ENCODE measurements at places on chromosomes 6 and 20. TPM values are rescaled to one million over a fixed set of nuclear protein-coding genes. Genes with fewer than 3 reads are reported as not detected.

The CD40 gene
- 9.6 TPM for total RNA-seq

The IP6K3 gene
- total RNA-seq = 17.3 TPM

GRCh38 chr6:87806099-87806498 is 104.1 kb upstream of the AKIRIN2 start:
- DNase-seq = no peak

GRCh38 chr6:142927904-142928303 is 17.1 kb downstream of the HIVEP2 start:
- no peak for DNase-seq

- peak; percentile 73 for DNase-seq
These were observed 111.2 kb upstream of the BEND6 start for GRCh38 chr6:56843476-56844349.

The OVOL2 gene
- total RNA-seq = not detected

GRCh38 chr6:141398949-141399348 is 733.8 kb upstream of the GJE1 start:
- no peak for DNase-seq

The ZNF831 gene
- 0.47 TPM for total RNA-seq

GRCh38 chr6:125208625-125209249 is 55.2 kb downstream of the TPD52L1 start:
- no peak for DNase-seq

DNA sequence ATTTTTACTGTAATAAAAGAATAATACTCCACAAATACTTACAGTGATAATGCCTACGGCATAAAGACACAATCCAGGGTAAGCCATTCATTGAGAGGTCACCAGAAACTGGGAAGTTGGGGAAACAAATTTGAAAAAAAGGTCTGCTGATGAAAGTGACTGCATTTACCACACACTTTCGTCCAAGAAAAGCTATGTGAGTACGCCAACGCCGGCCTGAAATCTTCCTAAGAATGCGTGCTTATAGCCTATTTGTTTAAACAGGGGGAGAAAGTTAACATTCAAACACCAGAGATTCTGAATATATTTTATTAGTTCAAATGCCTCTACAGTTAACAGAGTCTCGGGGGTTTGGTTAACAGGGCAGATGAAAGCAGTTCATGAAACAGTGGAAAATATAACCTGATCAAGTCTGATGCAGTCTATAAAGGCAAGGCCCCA is 657 bp upstream of the LTV1 start:
- DNase-seq = no peak

DNA sequence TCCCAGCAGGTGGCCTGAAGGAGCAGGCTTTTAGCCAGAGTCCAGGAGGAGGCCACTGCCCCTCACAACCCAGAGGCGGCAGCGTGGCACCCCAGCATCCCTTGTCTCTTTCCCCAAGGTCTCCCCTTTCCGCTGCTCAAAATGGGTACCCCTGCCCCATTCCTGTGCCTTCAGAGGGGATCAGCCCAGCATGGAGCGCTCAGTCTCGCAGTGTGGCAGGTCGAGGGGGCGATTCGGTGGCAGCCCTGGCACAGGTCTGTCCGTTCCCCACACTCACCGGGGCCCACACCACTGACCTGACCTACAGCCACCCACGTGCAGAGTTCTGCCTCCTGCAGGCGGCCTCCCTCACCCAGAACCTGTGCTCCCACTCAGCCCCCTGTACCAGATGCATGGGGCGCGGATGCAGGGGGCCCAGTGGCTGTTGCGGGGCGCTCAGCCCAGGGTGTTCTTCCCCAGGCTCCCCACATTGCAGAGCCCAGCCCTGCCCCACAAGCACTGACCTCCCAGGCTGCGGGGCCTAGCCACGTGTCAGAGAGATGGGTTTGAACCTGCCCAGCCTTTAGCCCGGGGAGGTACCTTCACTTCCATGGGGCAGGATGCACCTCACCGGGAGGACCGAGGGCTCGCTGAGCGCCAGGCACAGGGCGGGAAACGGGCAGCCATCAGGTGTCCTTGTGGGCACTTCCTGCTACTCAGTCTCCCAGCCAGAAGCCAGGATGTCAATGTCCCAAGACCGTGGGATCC is 41.8 kb downstream of the DSTN start:
- peak; percentile 60 for DNase-seq

- no peak for DNase-seq
These were observed 2.6 kb upstream of the RPS6KA2 start for GRCh38 chr6:166629628-166630027.

The PLN gene
- total RNA-seq = 560 TPM

The TINAG gene
- total RNA-seq = 0.51 TPM

The ADGRF1 gene
- total RNA-seq = not detected

DNA sequence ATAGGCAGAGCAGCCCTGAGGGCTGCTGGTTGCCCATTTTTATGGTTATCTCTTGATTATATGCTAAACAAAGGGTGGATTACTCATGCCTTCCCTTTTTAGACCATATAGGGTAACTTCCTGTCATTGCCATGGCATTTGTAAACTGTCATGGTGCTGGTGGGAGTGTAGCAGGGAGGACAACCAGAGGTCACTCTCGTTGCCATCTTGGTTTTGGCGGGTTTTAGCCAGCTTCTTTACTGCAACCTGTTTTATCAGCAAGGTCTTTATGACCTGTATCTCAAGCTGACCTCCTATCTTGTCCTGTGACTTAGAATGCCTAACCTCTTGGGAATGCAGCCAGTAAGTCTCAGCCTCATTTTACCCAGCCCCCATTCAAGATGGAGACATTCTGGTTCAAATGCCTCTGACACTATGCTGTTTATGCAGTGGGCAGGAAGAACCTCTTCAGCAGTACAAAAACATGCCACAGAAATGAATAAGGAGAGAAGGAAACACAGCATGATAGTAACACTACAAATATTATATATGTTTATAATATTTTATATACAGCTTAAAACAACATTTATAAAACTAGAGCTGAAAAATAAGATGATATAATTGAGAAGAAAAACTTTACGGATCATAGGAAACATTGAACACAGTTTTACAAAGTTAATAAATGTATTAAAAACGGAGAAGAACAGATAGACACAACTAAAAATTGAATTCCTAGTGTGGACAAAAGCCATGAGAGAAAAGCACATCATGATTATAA is 58.9 kb upstream of the SAMD5 start:
- DNase-seq = no peak

DNA sequence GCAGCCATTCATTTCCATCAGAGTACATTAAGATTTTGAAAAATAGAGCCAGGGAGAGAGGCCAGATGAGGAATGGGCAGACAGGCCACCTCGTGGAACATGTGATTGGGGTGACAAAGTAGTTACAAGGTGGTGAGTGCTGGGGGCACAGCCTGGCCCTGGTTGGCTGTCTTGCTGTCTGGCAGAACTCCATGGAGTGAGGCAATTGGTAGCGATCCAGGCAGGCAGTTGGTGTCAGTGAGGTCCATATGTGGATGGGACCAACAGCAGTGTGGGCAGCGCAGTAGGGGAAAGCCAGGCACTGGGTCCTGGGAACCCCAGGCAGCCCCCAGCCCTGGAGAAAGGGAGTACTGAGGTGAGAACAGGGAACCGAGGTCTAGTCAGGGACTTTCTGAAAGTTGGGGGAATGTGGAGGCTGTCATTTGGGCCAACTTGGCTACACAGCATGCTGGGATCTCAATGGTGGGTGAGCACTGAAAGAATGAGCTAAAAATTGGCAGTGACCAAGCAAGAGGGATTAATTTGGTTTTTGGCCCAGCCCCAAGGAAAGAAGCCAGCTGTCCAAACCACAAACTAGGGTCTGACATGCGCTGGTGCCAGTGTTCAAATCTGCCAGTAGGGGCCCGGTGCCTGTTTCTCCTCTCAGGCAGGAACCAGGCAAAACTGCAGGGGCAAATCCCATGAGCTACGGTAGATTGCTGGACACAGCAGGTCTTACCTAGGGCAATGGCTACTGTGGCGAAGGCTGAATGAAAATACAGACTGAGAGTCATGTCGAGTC is 61.4 kb upstream of the E2F3 start:
- no peak for DNase-seq

The SOX18 gene
- 15.1 TPM for total RNA-seq

- DNase-seq = no peak
These were observed 119.6 kb upstream of the DOK5 start for GRCh38 chr20:54355631-54356280.

The BCAS4 gene
- total RNA-seq = 1.5 TPM

GRCh38 chr6:25330796-25331685 is 51.9 kb downstream of the CARMIL1 start:
- no peak for DNase-seq

- DNase-seq = no peak
These were observed 67.5 kb downstream of the KCNQ5 start for GRCh38 chr6:72689107-72689954.

DNA sequence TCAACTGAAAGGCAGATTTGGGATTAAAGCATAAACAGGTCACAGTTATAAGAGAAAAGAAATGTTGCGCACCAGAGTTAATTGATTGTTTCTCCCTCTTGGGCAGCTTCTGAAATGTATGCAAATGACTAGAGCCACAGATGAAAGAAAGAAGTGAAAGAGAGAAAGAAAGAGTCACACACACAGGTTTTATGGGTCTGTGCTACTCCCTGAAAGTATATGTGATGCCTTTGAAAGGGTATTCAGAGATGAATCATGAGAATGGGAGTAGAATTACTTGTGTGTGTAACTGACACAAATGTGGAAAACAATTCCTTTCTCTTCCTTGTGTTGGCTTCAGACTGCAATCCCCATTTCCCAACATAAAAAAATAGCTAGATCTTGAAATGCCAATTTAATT is 196.9 kb downstream of the FOXA2 start:
- no peak for DNase-seq

The LMBRD1 gene
- total RNA-seq = 46.9 TPM

DNA sequence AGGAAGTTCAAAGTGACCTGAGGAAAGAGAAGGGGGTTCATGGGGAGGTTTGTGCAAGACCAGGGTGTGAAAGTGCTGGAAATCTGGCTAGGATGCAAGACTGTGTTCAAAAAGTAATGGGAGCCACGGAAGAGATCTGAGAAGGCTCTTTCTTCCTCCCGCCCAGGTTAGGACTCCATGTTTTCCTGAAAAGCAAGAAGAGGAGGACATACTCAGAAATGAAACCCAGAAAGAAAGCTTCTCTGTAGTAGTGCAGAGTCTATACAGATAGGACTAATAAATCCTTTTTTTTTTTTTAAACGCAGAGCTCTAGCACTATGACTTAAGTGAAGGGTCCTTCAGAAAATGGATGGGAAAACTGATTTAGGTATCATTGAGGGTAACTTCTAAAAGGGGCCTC is 3.2 kb upstream of the DDO start:
- DNase-seq = no peak

- DNase-seq = no peak
These were observed 513.6 kb upstream of the PTCHD4 start for GRCh38 chr6:48624631-48625030.

The SLC26A8 gene
- not detected for total RNA-seq

The NNAT gene
- 0.78 TPM for total RNA-seq
